T-helper 1 cell (primary cell): ENCODE measurements at places on chromosomes 7 and 10.

- DNase-seq = no peak
Measured at GRCh38 chr7:41148521-41148951, 554.4 kb downstream of the INHBA start.

- DNase-seq = no peak
Measured at GRCh38 chr7:66556549-66557213, 72.0 kb upstream of the KCTD7 start.

GRCh38 chr7:6256677-6257535, 15.5 kb downstream of the CYTH3 start:
- peak; percentile 25 for DNase-seq

DNA sequence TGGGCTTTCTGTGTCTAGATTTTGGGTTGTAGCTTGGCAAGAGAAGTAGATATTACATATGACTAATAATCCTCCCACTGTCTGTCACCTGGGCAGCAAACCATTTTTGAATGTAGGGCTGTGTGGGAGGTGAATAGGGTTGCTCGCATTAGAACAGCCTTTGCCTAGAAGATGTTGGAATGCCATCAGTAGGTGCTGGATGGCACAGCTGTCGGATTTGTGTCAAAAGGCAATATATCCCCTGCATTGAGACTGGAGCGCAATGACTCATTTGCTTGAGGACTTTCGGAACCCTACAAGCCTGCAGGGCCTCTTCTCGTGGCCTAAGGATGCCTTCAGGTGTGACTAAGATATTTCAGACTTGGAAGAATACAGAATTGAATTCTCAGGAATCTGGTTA, 323.8 kb downstream of the GPR158 start:
- no peak for DNase-seq

- DNase-seq = no peak
Measured at GRCh38 chr7:117323851-117324711, 1.2 kb upstream of the WNT2 start.

DNA sequence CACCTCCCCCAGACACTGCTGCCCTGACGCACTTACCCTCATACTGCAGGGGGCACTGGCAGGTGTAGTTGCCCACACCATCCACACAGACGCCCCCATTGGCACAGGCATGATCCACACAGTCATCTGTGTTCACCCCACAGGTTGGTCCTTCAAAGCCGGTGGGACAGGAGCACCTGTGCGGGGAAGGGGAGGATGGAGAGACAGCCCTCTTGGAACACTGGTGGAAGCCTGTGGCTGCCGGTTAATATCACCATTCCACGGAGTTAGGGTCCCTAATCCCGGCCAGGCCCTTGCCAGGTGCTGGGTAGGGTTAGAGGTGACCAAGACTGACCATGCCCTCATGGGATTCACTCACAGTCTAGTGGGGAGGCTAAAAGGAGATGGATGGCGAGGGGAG, 171.8 kb downstream of the SLIT1 start:
- DNase-seq = no peak

- no peak for DNase-seq
Measured at GRCh38 chr7:153382641-153383101, 623.1 kb downstream of the ACTR3B start.

GRCh38 chr10:102812231-102812876, 24.9 kb downstream of the CYP17A1 start:
- DNase-seq = no peak

GRCh38 chr7:152140560-152140959, 115.1 kb downstream of the GALNT11 start:
- DNase-seq = no peak

- no peak for DNase-seq
Measured at GRCh38 chr10:64286533-64286932, 765.3 kb downstream of the REEP3 start.

DNA sequence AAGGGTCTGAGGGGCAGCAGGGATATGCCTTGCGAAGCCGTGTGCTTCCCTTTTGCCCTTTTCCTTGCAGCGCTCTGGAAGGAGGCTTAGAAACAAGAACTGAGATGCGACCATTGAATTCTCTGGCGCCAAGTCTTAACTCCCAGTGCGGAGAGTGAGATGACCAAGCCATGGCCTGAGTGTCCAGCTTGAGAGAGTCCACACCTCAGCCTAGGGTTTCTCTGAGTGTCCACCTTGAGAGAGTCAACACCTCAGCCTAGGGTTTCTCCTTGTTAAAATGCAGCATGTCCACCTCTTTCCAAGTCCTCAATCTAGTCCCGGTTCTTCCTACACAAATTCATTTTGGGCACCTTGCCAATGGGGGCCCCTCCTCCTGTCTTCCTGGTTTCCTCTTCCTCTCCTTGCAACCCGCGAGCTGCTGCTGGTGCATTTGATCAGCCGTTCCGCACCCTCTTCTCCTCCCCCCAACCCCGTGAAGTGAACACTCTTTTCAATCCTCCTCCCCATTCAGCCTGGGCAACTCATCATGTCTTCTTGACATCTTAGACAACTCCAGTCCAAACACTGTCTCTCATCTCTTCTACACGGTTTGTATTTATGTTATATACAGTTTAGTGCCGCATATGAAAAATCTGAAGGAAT, 178.2 kb upstream of the PITRM1 start:
- no peak for DNase-seq

DNA sequence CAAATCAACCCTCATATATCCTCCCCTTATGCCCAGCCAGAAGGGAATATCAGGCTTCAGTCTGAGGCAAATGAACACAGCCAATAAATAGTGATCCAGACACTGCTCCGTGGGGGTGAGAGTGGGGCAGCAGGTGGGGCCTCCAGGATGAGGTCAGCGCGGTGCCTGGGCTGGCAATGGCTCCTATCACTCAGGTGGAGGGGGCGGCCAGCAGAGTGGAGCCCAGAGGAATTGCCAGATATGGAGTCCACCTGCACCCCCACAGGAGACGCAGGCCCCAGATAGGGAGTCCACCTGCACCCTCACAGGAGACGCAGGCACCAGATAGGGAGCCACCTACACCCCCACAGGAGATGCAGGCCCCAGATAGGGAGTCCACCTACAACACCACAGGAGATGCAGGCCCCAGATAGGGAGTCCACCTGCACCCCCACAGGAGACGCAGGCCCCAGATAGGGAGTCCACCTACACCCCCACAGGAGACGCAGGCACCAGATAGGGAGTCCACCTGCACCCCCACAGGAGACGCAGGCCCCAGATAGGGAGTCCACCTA, 78.0 kb upstream of the PPP2R2D start:
- no peak for DNase-seq

GRCh38 chr7:45181286-45181960, 23.8 kb downstream of the RAMP3 start:
- DNase-seq = no peak

DNA sequence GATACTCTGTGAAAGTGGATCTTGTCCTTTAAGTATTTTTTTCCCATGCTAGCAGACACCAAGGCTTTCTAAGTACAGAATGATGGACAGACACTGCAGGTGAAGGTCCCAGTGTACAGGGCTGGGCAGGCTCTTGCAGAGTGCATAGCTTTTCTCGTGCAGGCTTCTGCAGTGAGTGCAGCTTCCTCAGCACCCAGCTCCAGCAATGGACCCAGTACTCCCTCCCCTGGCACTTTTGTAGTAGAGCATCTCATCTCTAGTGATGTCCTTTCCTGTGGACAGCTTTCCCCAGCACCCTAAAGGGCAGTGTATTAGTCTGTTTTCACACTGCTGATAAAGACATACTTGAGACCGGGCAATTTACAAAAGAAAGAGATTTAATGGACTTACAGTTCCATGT, 104.3 kb downstream of the CUL2 start:
- no peak for DNase-seq

GRCh38 chr7:159147687-159148086, 3.0 kb upstream of the VIPR2 start:
- DNase-seq = no peak

GRCh38 chr10:33190406-33190805, 144.1 kb downstream of the NRP1 start:
- no peak for DNase-seq

- no peak for DNase-seq
Measured at GRCh38 chr7:100093498-100093897, 4.7 kb downstream of the COPS6 start.

DNA sequence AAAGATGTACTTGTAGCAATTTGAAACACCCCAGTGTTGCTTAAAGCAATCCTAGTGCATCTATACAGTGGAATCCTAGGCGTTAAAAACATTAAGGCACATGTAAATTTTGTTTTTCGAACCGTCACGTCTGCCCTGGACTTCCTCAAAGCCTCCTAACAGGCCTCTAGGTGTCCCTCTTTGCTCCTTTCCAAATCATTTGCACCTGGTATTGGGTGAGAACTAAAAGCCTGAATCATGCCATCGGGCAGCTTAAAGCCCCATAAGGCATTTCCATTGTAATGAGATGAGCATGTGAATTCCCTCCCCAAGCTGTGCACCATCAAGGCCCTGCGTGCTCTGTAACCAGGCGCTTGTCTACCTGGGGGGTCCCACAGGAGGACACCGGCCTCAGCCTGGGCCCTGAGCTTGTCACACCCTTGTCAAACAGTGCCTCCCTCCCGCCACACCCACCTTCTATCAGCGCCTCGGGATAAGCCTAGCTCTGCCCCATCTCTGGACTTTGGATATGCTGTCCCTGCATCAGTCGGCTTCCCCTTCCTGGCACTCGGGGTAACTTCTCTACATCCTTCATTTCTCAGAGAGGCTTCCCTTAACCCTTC, 89.2 kb downstream of the WDR11 start:
- no peak for DNase-seq

DNA sequence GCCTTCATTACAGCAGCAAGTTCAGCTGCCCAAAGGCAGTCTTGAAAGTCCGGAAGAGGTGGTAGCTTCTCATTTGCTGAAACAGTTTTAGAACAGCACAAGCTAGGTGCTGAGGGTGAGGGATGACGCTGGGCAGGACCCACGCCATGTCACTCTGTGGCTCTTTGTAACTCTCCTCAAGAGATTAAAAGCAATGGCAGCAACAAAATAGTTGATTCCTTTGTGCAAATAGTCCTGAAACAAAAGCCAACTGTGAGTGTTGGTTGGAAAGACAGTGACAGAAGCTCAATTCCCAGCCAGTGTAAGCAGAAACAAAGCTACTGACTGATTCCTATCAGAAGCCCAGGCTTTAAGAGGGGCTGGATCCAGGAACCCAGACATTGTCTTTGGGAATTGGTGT, 47.6 kb upstream of the AQP1 start:
- DNase-seq = no peak

- no peak for DNase-seq
Measured at GRCh38 chr10:78993261-78993945, 75.4 kb upstream of the ZMIZ1 start.

DNA sequence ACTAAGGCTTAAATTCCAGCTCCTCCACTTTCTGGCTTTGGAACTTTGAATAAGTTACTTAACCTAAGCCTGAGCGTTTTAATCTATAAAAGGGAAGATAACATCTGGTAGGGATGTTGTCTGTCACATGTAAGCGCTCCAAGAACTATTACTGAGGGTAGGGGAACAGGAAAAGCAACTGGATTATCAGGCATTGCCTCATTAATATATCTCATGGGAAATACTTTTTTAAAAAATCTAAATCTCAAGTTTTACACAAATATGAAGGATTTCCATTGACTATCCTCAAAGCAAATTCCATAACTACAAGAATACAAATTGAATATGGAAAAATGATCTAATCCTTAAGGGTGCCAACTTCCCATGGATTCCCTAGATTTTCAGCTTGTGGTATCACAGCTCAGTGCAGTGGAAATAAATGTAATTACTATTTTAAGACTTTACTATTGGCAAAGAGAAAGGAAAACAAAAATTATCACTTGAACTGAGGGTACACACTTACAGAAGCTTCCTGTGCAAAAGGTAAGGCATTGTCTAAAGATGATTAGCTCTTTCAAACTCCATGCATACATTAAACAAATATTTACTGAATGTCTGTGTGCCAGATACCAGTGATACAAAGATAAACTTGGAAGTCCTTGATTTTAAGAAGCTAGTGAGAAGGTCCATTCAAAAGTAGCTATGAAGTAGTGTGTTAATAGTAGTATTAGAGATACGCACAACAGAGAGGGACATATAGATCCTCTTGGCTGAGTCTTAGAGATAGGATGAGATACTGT, 38.4 kb downstream of the NT5C2 start:
- DNase-seq = no peak

- no peak for DNase-seq
Measured at GRCh38 chr7:127177156-127177555, 75.6 kb downstream of the GRM8 start.

DNA sequence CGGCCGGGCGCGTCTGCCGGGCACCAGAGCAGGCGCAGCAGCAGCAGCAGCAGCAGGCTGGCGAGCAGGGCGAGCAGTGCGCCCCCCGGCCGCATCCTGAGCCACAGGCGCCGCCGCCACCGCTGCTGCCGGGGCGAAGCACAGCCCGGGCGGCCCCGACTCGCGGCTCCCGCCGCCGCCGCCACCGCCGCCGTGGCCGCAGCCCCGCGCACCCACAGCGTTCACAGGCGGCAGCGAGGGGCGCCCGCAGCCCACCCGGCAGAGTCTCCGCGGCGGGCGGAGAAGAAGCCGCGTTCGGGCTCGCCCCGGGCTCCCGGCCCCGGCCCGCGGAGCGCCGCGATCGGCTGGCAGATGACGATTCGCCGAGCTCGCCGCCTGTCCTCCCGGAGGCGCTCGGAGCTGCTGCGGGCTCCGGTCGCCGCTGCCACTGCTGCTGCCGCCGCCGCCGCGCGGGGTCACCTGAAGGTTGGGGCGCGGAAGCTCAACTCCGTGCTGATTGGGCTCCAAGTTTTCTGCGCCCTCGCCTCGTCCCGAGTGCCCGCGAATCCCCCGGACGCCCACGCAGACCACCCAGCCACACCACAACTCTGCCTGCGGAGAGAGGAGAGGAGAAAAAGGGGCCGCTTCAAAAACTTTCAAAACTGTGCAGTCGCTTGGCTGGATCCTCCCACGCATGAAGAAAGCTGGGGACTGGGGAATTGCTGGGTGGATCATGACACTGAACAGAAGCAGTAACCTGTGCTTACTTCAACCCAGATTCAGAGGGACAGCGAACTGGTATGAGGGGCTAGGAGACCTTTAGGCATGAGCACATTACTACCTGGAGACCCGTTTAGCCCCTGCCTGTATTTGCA, at the start of gene ST8SIA6:
TSS of gene ST8SIA6 (minus strand) at position 435 of the 854 bp plus-strand sequence. CDS start at position 95, 340 bp downstream.
- DNase-seq = no peak

DNA sequence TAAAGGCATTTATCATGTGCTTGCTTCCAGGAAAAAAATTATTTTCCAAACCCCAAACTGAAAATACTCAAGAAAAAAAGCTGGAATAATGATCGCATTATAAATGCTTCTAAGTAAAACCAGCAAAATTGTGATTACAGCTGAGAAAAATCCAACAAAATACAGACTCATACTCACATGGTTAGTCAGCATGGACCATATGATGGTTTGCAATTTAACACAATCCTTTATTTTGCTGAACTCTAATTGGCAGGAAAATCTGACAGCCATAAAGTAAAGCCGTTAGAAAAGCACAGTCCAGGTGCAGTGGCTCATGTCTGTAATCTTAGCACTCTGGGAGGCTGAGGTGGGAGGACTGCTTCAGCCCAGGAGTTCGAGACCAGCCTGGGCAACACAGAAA, 59.6 kb downstream of the BRI3 start:
- no peak for DNase-seq

- no peak for DNase-seq
Measured at GRCh38 chr7:27204851-27205322, 5.0 kb upstream of the HOXA13 start.

DNA sequence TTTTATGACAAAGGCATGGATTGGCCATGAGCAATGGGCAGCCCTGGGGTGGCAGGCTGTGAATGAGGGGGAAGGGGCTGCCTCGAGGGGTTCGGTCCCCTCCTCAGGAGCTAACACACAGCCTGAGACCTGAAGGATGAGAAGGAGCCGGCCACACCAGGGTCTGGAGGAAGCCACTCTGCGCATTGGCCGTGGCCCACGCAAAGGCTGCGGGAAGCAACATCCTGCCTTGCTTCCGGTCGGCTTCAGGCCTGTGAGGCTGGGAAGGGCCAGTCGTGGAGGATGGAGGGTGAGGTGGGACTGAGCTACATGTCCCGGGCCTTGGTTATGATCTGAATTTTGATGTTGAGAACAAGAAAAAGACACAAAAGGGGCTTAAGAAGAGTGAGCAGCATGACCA, 49.4 kb downstream of the RGS10 start:
- peak; percentile 21 for DNase-seq
